ENCODE measurements at places on chromosomes 5 and 9.

GRCh38 chr9:128629852-128630545 is 26.6 kb downstream of the DYNC2I2 start:
- DNase-seq: no peak

GRCh38 chr5:5304361-5305020 is 118.0 kb upstream of the ICE1 start:
- DNase-seq: no peak

- DNase-seq: no peak
Measured at GRCh38 chr5:180138976-180139730, 67.6 kb upstream of the RNF130 start.

GRCh38 chr5:8156706-8157105 is 287.8 kb downstream of the MTRR start:
- DNase-seq: no peak

DNA sequence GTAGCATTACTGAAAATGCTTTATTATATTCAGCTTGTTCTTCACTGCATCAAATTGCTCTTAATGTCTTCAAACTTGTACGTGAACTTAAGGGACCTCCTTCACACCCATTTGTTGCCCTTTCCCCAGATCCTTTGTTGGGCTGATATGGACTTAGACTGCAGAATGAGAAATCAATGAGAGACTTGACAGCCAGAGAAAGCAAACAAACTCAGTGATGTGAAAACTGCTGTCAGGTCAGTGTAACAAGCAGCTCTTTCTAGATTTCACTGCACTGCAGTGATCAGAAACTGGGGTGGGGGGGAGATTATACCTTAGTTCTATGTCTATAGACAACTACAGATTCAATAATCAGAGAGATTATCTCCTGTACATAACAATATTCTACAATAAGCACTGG is 491.0 kb upstream of the DAP start:
- no peak for DNase-seq

DNA sequence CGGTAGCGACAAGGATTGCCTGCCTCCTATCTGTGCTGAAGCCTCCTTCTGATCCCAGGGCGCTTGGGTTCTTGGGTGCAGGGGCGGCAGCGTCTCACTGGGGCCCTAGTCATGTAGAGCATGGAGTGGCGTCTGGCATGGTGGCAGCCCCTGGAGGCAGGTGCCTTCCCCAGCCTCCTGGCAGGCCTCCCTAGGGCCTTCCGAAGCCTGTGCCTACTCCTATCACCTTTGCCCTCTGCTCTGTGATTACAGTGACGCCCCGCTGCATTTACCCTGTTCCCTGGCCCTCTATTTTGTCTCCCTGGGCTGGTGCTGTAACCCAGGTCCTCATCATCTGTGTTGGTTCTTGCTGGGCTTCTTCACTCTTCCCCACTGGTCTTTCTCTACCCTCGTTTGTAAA is 3.8 kb downstream of the SRD5A1 start:
- DNase-seq: no peak

DNA sequence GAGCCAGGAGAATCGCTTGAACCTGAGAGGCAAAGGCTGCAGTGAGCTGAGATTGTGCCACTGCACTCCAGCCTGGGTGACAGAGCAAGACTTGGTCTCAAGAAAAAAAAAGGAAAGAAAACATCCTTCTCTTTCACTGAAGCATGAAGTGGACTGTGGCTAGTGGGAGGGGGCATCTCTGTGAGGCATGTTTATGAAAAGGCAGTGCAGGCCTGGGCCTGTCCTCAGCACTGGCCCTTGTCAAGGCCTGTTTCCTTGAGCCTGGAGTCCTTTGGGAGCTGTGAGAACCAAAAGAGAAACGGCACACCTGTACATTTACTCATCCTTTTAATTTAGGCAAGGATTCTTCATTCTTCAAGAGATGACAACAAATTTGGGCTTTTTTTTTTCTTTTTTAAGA is 18.3 kb upstream of the FUBP3 start:
- DNase-seq: no peak

DNA sequence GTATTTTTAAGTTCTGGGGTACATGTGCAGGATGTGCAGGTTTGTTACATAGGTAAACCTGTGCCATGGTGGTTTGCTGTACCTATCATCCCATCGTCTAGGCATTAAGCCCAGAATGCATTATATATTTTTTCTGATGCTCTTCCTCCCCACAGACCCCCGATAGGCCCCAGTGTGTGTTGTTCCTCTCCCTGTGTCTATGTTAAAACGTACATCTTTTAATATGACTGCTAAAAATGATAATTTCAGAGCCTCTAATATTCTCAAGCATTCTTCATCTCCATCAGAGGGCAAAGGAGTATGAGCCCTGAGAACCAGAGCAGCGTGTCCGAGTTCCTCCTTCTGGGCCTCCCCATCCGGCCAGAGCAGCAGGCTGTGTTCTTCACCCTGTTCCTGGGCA is at the start of gene OR1J2:
OR1J2 (plus strand) TSS at position 301 of the 400 bp plus-strand sequence; CDS start at position 301, 0 bp downstream.
- DNase-seq: no peak

DNA sequence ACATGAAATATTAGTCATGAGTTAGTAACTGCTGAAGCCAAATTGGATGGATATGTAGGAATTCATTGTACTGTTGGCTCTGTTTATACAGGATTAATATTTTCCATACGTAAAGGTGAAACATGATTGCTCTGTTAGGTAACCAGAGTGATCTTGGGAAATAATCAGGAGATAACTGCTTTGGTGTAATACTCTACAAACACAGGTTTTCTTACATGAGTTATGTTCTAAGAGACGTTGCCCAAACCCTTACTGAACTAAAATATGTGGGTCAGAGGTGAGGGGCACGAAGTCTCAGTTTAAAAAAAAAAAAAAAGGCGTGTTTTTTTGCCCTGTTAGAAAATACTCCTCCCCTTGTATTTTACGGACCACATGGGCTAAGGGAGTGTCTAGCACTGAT is 7.8 kb downstream of the DNAJA1 start:
- DNase-seq: no peak

DNA sequence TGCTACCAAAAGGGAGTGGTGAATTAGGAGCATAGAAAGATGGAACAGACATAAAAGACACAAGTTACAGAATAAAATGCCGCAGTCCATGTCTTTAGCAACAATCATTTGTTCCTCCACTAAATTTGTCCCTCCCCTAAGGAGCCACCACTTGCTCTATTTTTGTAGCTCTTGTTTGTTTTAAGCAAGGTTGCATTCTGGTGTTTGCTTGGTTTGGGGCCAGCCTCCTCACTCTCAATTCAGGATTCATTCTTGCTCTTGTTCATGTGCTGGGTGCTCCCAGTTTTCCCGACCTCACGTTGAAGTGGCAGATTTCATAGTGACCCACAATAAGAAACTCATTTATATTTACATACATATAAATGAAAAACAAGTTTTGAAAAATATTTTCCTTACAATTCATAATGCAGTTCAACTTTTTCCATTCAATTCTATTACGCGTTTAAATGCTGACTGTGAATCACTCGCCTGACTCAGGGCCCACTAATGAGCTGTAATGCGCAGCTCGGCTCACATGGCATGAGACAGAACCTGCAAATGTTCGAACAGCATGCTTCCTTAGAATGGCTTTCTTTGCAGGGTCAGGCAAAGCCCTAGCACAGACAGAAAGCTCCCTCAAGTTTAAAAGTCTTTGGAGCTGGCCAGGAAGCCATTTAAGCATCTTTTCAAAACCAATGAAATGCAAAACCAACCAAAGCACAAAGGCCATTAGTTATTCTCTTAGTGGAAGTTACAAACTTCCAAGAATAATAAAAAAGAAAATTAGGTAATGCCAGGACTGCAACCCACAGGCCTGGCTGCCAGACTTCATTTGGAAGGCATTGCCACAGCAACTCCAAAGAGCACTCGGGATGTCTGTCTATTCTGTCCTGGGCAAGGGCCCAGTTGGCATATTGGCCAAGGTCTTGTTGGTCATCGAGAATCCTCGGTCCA is 41.7 kb downstream of the RETREG1 start:
- no peak for DNase-seq

- no peak for DNase-seq
Measured at GRCh38 chr5:54221135-54221534, 89.2 kb downstream of the ARL15 start.

DNA sequence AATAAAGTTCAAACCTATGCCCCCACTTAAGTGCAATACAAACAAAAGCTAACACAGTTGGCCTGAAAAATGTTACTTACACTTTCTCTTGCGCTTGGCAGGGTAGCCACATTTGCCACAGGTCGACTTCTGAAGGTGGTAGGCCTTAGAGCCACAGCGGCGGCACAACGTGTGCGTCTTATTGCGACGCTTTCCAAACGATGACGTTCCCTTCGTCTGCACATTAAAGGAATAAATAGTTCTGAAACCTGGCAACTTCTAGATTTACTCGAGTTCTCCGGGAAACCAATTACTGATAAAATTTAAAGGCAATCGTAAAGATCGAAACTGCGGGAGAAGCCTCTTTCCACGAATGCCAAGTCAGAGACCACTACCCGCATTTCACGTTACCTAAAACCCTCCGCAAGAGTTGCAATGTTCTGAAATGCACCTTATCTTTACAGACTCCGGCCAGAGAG is 602 bp downstream of the RPL37 start:
- peak; percentile 17 for DNase-seq

GRCh38 chr9:77021922-77022782 is 2.7 kb downstream of the FOXB2 start:
- DNase-seq: no peak

Measured in memory B cell (primary cell).